NCI-H510A treated with DMSO at 0.1 percent for 48 hours (cell line): ENCODE measurements at places on chromosomes 5 and 9.

GRCh38 chr5:94976853-94977252 lies 308.0 kb downstream of the MCTP1 start:
- no peak for DNase-seq

DNA sequence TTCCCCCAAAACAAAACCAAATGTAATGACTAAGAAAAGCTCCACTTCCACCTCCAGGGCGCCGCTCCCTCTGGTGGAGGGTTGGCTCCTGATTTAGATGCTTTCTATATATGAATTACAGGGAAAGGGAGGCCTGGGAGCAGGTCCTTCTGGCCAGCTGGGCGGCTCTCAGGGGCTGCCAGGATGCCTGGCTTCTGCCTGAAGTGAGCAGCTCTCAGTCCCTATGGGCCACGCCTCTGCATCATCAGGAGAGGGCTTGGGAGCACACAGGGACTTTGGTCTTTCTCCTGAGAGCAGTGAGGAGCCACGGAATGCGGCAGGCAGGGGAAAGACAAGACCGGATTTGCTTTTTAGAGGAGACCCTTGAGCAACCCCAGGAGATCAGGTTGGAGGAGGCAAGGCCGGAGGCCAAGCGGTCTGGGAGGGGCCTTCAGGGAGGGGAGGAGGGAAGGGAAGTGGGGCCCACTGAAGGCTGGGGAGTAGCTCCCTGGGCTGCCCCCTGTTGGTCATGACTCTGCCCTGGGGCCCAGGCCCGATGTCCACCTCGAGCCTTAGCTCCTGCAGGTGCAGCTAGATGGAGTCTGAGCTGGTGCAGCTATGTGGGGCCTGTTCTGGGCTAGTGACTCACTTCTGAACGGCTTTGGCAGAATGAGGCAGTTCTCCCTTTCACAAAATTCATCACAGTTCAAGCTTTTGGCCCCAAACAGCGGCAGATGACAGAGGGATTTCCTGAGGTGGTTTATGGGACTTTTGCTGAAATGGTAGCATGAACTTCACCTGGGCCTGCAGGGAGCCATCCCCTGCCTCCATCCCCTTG lies 11.3 kb upstream of the GRHPR start:
- DNase-seq = no peak

DNA sequence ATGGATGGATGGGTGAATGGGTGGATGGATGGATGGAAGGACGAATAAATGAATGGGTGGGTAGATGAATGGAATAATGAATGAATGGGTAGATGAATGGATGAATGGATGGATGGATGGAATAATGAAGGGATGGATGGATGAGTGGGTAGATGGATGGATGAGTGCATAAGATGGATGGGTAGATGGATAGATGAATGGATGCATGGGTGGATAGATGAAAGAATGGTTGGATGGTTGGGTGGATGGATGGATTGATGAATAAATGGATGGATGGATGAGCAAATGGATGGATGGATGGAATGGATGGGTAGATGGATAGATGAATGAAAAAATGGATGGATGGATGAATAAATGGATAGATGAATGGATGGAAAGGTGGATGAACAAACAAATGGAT lies 85.2 kb downstream of the PHF2 start:
- DNase-seq = no peak

GRCh38 chr9:75096796-75097195 lies 8.5 kb downstream of the OSTF1 start:
- no peak for DNase-seq

GRCh38 chr9:19876569-19877316 lies 87.9 kb upstream of the SLC24A2 start:
- no peak for DNase-seq

DNA sequence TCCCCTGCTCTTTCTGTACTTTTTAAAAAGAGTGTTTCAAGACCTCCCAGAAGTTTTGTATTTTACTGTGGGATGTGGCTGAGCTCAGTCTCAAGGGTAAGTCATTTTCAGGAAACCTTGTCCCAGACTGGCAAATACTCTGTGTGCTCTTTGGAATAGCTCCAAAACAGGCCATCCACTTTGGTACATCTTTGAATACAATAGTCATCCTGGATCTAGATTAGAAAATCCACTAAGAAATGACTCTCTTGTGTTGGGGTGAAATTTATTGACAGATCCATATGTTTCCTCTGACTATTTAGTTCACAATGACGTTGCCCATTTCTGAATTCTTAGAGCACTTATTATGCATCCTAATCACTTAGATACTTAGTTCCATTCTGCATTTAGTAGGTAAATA lies 95.2 kb downstream of the PLCXD3 start:
- no peak for DNase-seq

DNA sequence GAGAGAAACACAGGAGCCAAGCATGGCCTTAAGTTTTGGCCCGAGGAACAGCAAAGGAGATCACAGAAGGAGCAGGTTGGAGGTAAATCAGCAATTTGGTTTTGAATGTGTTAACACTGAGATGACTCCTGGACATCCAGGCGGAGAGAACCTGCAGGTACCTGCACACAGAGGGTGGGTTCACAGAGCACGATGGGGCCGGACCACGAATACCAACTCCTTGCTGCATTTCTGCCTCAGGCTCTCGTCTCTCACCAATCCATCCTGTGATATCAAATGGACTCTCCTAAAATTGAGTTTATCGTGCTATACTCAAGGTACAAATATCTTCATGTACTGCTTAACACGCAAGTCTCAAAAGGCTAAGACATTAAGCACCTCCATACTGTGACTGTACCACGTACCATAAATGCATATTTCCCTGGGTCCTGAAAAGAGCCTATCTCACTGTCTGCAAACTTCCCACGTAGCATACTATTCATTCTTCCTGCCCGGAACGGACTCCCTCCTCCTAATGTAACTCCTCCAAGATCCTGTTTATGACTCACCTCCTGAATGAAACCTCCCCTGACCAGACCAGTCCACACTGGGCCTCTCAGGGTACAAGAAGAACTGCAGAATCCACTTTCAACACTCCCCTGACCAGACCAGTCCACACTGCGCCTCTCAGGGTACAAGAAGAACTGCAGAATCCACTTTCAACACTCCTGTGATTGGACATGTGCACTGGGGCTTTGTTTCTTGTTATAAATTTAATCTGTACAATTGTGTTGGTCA lies 380.8 kb upstream of the RFX3 start:
- DNase-seq = no peak

DNA sequence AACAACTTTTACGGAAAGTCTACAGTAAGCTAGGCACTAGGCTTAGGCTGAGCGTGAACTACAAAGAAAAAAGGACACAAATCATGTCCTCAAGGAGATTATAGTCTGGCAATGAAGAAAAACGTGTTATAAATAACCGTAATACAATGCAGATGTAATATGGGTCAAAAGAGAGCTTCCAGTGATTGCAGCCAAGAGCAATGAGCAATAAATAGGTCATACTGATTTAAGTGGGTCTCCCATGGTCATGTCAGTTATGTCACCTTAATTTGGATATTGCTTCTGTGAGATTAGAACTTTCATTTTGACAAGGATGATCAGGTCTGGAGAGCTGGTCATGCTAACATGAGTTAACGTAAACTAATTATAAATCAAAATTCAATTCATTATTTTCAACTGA lies 158.6 kb upstream of the GNA14 start:
- DNase-seq = no peak

- no peak for DNase-seq
Measured at GRCh38 chr5:73149540-73149939, 23.5 kb upstream of the TMEM174 start.
